ENCODE measurements at places on chromosomes 4 and X.

GRCh38 chrX:68937581-68937980, 108.8 kb downstream of the EFNB1 start:
- no peak for DNase-seq

- DNase-seq, result no peak
Observed at GRCh38 chr4:101790521-101791181, at the start of gene BANK1. Gene BANK1 (plus strand): TSS chr4:101790730. CDS start chr4:101790881, 151 bp downstream.

GRCh38 chr4:1376841-1377605, 29.2 kb downstream of the NKX1-1 start:
- DNase-seq, result no peak

DNA sequence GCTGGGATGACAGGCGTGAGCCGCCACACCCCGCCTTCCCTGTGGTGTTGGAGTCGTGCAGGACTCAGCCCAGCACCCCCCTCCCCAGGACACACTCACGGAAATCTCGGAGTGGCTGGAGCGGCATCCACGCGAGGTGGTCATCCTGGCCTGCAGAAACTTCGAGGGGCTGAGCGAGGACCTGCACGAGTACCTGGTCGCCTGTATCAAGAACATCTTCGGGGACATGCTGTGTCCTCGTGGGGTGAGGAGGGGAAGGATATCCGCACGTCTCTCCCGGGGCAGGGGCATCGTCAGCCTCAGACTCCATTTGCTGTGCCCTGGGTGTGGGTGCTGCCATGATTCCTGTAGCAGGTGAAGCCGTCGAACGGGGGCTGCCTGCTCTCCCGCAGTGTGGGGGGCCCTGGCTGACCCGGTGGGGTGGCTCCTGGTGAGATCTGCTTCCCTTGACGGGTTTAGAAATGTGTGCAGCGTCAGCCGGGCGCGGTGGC, 10.3 kb downstream of the PLCXD1 start:
- DNase-seq, result no peak

- no peak for DNase-seq
Observed at GRCh38 chr4:137950286-137950685, 291.9 kb downstream of the SLC7A11 start.

DNA sequence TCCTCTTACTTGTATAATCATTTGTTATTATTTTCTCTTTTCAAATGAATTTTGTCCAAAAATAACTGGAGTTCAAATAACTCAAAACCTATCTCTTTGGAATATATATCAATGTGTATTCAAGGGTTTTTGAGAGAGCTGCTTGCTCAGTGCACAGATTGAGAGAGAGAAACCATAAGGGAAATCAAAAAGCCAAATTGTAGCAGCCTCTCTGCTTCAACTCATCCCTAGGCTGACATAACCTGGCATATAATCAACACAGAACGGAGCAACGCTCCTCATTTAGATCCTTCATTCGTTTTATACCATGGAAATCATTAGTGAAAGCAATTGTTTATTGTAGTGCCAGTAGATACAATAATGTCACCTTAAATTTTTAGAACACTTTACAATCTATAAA, 1.8 kb upstream of the GPM6A start:
- no peak for DNase-seq

DNA sequence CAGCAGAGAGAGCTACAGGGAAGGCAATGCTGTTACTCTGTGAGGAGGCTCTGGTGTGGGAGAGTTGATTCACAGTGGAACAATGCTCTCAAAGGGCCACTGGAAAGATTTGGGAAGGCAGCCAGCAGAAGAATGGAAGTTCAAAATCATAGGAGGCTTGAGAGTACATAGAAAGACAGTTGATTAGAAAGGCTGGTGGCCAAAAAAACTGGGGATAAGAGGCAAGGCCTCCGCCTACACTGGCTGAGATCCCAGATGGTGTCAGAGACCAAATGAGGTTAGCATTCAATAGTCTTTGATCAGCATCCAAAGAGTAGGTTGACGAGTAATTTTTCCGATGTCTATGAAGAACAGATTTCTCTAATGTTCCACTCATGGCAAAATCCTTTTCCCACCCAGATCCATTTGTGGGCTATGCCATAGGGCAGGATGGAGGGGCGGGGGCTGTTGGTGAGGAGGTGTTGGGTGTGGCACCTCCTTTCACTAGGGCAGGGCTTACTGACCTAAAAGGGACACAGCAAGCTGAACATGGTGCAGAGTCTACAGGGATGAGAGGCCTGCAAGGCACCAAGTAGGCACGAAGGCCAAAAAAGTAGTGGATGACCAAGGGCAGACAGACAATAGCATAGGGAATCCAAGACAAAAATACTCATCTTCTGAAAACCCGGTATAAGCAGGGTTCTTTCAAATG, 15.1 kb downstream of the TEC start:
- peak; percentile 46 for DNase-seq
